Femur (tissue), 1 donor: ENCODE measurements at places on chromosomes 11 and 22.

DNA sequence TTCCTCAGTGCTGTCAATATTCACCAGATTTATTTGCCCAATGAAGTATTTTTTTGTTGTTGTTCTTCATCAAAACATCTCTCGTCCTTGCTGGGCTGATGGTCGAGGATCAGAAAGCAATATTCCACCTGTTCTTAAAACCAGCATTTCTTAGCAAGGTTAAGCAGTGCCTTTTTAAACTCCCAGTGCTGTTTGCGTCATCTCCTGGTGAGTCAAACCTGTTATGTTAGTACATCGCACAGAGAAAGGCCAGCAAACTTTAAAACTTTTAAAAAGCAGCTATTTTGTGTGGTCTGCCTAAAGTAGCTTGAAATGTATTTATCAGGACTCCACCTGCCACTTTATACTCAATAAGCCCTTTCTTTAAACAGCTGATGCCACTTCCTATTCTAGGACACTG, 802.0 kb downstream of the KCNA4 start:
- DNase-seq: no peak

- DNase-seq: no peak
Measured at GRCh38 chr22:29263791-29264276, 3.9 kb downstream of the RHBDD3 start.

DNA sequence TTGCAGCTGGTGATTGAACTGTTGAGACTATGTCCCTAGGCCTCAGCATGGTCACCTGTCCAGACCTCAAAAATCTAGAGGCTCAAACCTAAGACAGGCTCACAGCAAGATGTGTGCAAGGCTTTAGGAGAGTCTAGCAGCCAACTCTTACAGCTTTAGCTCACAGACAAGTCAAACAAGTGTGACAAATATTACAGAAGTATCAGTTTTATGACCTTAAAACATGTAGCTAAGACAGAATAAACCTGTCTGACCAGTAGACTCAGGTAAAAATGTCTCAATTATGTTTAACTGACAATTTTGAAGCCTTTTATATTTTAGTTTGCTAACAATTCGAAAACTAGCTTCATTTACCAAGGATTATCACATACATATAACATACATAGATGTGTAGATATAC, 80.0 kb upstream of the HTATIP2 start:
- DNase-seq: no peak

GRCh38 chr11:86673055-86673843, 833 bp upstream of the ME3 start:
- no peak for DNase-seq

DNA sequence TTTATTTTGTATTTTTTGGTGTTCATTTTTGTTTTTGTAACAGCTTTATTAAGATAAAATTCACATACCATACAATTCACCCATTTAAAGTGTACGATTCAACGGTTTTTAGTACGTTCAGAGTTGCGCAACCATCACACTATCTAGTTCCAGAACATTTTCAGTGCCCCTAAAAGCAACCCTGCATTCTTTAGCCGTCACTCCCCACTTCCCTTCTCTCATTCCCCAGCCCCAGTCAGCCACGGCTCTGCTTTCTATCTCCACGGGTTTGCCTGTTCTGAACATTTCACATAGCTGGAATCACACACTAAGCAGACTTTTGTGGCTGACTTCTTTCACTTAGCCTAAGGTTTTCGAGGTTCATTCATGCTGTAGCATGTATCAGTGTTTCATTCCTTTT, 9.6 kb upstream of the KCNQ1OT1 start:
- no peak for DNase-seq

GRCh38 chr11:21564833-21565682, 627.8 kb upstream of the ANO5 start:
- no peak for DNase-seq

DNA sequence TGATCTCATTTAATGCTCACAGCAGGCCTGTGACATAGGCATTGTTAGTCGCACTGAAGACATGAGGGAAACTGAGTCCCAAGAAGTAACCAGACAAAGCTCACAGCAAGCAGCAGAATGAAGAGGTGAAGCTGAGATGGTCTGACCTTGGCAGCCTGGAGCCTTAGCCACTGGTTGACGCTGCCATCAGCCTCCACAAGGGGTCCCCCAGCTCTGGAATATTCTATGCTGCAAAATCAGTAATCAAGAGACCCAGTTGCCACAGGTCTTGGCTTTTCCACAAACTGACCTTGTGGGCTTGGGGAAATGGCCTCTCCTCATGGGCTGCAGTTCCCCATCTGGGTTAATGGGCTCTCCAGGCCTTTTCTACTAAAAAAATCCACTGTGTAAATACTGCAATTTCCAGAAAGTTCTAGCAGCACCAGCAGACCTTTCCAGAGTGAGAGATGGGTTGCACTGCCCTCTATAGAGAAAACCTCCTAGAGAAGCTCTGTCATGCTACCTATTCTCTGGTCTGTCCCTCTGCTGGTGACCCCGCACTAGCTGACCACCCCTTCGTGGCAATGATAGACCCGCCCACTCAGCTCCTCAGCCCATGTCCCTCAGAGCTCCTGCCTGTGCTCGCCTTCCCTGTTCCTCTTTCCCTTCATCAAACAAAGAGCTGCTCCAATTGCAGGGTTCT, 22.6 kb upstream of the ISX start:
- no peak for DNase-seq

- DNase-seq: no peak
Measured at GRCh38 chr11:63521896-63522295, 14.7 kb upstream of the PLAAT4 start.

GRCh38 chr11:117771841-117772240, 25.2 kb downstream of the DSCAML1 start:
- no peak for DNase-seq

- DNase-seq: no peak
Measured at GRCh38 chr11:41175304-41175972, 284.0 kb downstream of the LRRC4C start.

- peak; percentile 42 for DNase-seq
Measured at GRCh38 chr22:22609291-22609690, 35.1 kb upstream of the GGTLC2 start.

- peak; percentile 47 for DNase-seq
Measured at GRCh38 chr11:64744544-64745188, 724 bp upstream of the RASGRP2 start.

GRCh38 chr22:40405178-40406062, 35.0 kb downstream of the SGSM3 start:
- DNase-seq: no peak

DNA sequence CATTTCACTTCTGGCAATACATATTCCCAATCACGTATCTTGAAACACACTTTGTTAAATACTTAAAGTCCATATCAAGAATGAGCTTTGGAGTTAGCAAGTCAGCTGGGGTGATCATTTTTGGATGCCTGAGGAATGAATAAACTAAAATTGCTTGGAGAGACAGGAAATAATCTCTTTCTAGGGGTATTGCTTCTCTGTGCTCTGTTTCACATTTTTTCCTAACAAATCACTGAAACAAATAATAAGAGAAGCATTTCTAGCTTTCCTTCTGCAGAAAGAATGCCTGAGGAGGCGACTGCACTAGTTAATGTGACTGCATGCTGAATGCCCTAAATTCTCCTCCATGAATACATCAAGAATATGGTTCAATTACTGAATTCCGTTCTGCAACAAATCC, 541.4 kb upstream of the CCDC90B start:
- DNase-seq: no peak

- DNase-seq: peak; percentile 40
Measured at GRCh38 chr11:12163181-12163941, 53.0 kb downstream of the MICAL2 start.

DNA sequence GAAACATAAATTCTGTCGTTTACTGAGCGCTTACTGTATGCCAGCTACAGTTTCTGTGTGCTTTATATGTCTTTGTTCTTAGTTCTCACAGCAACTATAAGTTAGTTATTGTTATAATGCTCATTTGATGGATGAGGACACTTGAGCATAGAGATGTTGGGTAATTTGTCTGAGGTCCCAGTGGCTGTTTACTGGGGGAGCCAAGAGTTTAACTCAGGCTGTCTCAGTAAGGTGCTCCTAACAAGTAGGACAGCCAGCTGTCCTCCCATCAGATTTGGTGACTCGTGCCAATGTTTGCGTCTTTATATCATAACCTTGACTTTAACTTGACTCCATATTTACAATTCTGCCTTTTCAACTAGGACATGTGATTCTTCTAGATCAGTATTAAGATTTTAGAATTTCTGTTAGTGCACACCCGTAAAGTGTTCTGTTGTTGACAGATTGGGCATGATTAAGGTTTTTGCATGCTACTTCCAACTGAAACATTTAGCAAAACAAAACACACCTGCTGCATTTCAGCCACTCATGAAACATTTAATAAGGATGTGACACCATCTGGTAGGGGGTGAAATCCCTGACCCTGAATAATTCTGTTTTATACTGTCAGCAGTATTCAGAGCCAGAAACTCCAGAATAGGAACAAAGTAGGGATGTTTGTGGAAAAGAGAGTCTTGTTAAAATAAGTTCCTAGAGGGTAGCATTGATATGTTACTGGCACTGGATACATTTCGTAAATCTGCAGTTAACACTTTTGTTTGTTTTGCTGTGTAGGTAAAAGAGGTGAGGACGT, 1.9 kb downstream of the REXO2 start:
- DNase-seq: no peak
